HepG2 (cell line): ENCODE measurements at places on chromosomes 3 and 15.
A peak's percentile ranks its signal among the peaks of the same experiment; 100 is the strongest.

- no peaks in the 10 kb centered on the region for H3K36me3 ChIP-seq
- no peak overlapping the region for H3K27ac ChIP-seq
- no peaks in the 10 kb centered on the region for H3K4me1 ChIP-seq
- H3K4me3 ChIP-seq: no peak overlapping the region
- peaks cover 3% of the 10 kb centered on the region; the same call in 1 of the 2 replicates for H3K27me3 ChIP-seq
Observed at GRCh38 chr3:46453526-46454208, 11.0 kb downstream of the LTF start.

GRCh38 chr3:171142985-171143384 is 116.5 kb upstream of the SLC2A2 start:
- peaks cover under 1% of the 10 kb centered on the region; the same call in 1 of the 2 replicates for H3K4me1 ChIP-seq
- H3K27me3 ChIP-seq: no peaks in the 10 kb centered on the region
- no peak overlapping the region for H3K27ac ChIP-seq
- no peaks in the 10 kb centered on the region for H3K36me3 ChIP-seq
- DNase-seq: peak; percentile 45
- H3K4me3 ChIP-seq: no peak overlapping the region

DNA sequence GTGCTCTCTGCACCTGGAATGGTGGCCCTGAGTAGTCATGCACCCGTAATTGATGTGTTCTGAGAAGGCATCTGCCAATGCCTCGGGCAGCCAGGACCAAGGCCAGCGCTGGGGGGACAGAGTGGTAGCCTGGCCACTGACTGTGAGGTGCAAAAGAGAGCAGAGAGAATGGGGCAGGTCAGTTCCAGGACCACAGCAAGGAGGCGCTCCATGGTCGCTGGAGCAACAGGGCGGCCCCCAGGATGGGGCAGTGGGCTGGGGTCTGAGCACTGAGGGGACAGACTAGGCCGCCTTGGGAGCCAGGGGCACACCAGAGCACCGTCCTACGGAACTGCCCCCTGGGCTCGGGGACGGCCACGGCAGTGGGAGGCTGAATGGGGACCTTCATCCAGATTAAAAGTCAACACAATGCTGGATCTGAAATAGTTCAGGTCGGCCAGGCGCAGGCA is 48.3 kb upstream of the IQSEC1 start:
- H3K4me3 ChIP-seq: no peak overlapping the region
- H3K36me3 ChIP-seq: peaks cover 6% of the 10 kb centered on the region; the same call in 2 of the 3 replicates

- DNase-seq: no peak
- H3K4me3 ChIP-seq: no peak overlapping the region
- H3K36me3 ChIP-seq: no peaks in the 10 kb centered on the region
- H3K4me1 ChIP-seq: peaks cover 37% of the 10 kb centered on the region
- no peaks in the 10 kb centered on the region for H3K27me3 ChIP-seq
- H3K27ac ChIP-seq: no peak overlapping the region
Observed at GRCh38 chr15:74545086-74545485, 4.1 kb downstream of the ARID3B start.

- no peak for DNase-seq
- H3K4me3 ChIP-seq: no peak overlapping the region
- no peaks in the 10 kb centered on the region for H3K27me3 ChIP-seq
Observed at GRCh38 chr3:60504827-60505457, 746.3 kb downstream of the FHIT start.

DNA sequence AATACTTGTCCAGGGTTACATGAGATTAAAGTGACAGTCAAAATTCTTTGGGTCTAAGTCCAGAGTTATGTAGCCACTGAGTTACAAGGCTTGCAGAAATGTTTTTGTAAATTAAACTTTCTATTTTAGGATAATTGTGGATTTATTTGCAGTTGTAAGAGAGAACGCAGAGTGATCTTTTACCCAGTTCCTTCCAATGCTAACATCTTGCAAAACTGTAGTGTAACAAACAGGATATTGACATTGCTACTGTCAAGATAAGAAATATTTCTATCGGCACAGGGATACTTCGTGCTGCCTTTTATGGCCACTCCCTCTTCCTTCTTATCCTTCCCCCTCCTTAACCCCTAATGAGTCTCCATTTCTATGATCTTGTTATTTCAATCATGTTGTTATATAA is 1022.9 kb downstream of the MCTP2 start:
- DNase-seq: no peak
- no peaks in the 10 kb centered on the region for H3K27me3 ChIP-seq
- H3K27ac ChIP-seq: no peak overlapping the region

GRCh38 chr15:43238671-43239131 is 17.9 kb upstream of the EPB42 start:
- peak overlapping the region; percentile 35 for H3K4me3 ChIP-seq
- H3K36me3 ChIP-seq: no peaks in the 10 kb centered on the region
- no peak overlapping the region for H3K27ac ChIP-seq
- peak; percentile 7 for DNase-seq

DNA sequence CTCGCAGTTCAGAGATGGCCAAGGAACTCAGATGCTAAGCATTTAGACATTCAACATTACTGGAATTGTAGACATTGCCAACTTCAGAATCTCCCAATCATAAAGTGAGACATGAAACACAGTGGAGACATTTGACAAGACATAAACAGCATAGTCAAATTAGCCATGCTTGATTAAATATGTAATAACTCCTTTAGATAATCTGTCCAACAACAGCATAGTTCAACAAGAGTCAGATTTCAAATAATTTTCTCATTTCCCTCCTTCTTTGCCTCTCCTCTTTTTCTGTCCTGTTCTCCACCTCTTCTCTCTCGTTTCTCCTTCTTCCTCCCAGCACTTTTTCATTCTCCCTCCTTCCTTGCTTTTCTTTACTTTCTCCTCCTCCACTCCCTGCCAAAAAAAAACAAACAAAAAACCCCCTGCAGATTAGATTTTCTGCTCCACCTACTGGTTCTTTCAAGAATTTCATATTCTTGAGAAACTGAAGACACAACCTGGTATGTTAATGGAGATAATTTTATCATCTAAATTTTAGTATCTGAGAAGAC is 20.2 kb downstream of the CPOX start:
- no peak overlapping the region for H3K4me3 ChIP-seq
- H3K27ac ChIP-seq: no peak overlapping the region
- no peak for DNase-seq

DNA sequence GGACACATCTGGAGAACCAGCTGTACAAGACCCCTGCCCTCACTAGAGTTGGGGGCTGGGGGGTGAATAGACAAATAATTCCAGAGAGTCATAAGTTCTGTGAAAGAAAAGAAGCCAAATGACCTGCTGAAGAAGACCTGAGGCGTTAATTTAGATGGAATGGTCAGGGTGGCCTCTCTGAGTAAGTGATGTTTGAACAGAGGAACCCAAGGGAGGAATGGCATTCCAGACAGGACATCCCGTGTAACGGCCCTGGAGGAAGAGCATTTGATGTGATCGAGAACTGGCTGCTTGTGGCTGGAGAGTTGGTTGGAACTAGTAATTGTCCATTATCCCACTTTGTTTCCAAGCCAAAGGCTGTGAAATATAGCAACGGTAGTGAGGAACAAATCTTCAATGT is 1.7 kb downstream of the NR2C2 start:
- peak overlapping the region; percentile 67 for H3K27ac ChIP-seq
- H3K36me3 ChIP-seq: peaks cover 28% of the 10 kb centered on the region; the same call in 2 of the 3 replicates
- H3K4me1 ChIP-seq: peaks cover 39% of the 10 kb centered on the region
- DNase-seq: no peak
- H3K4me3 ChIP-seq: peak overlapping the region; percentile 80

- H3K36me3 ChIP-seq: no peaks in the 10 kb centered on the region; the same call in 2 of the 3 replicates
- H3K4me1 ChIP-seq: no peaks in the 10 kb centered on the region
Observed at GRCh38 chr15:57160823-57161560, 215.3 kb upstream of the CGNL1 start.

DNA sequence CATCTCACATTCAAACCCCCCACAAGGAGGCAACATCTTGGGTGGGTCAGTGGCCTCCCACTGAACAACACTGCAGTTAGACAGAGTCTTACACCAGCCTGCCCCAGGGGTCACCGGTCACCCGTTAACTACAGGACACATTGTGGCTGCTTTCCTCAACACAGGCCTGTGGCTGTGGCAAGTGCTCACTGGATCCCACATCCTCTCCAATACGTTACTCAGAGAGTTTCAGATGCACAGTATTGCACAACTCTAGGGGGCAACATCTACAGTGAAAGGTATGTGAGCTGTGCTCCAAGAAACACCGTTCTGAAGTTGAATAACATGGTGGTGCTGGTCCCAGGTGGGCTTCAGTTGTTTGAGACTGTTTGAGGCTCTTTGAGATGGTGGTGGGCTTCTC is 41.0 kb downstream of the CTDSPL start:
- H3K4me1 ChIP-seq: peaks cover 71% of the 10 kb centered on the region
- peaks cover 25% of the 10 kb centered on the region; the same call in 1 of the 3 replicates for H3K36me3 ChIP-seq
- no peaks in the 10 kb centered on the region for H3K27me3 ChIP-seq
- no peak overlapping the region for H3K4me3 ChIP-seq
- DNase-seq: no peak

GRCh38 chr15:77076323-77076915 is 5.5 kb upstream of the TSPAN3 start:
- H3K36me3 ChIP-seq: no peaks in the 10 kb centered on the region
- peaks cover 3% of the 10 kb centered on the region; the same call in 1 of the 2 replicates for H3K4me1 ChIP-seq
- no peaks in the 10 kb centered on the region; the same call in 1 of the 2 replicates for H3K27me3 ChIP-seq
- DNase-seq: no peak
- H3K4me3 ChIP-seq: no peak overlapping the region

- H3K27me3 ChIP-seq: no peaks in the 10 kb centered on the region
- peaks cover 57% of the 10 kb centered on the region for H3K4me1 ChIP-seq
- H3K4me3 ChIP-seq: no peak overlapping the region
- peak; percentile 56 for DNase-seq
- no peaks in the 10 kb centered on the region for H3K36me3 ChIP-seq
Observed at GRCh38 chr3:5022187-5022965, 43.1 kb downstream of the BHLHE40 start.

GRCh38 chr15:34241376-34242330 is 16.8 kb downstream of the EMC4 start:
- peak; percentile 34 for DNase-seq
- H3K4me3 ChIP-seq: no peak overlapping the region
- no peaks in the 10 kb centered on the region for H3K27me3 ChIP-seq

- no peaks in the 10 kb centered on the region for H3K36me3 ChIP-seq
- H3K4me3 ChIP-seq: no peak overlapping the region
- H3K4me1 ChIP-seq: peaks cover 5% of the 10 kb centered on the region
- peaks cover 35% of the 10 kb centered on the region; the same call in 2 of the 3 replicates for H3K27me3 ChIP-seq
- no peak for DNase-seq
Observed at GRCh38 chr3:134457376-134458074, 28.3 kb downstream of the ANAPC13 start.

GRCh38 chr15:68797191-68797590 is 23.5 kb downstream of the ANP32A start:
- no peaks in the 10 kb centered on the region for H3K27me3 ChIP-seq
- peaks cover 58% of the 10 kb centered on the region for H3K4me1 ChIP-seq
- H3K27ac ChIP-seq: no peak overlapping the region
- no peak overlapping the region for H3K4me3 ChIP-seq
- DNase-seq: no peak

DNA sequence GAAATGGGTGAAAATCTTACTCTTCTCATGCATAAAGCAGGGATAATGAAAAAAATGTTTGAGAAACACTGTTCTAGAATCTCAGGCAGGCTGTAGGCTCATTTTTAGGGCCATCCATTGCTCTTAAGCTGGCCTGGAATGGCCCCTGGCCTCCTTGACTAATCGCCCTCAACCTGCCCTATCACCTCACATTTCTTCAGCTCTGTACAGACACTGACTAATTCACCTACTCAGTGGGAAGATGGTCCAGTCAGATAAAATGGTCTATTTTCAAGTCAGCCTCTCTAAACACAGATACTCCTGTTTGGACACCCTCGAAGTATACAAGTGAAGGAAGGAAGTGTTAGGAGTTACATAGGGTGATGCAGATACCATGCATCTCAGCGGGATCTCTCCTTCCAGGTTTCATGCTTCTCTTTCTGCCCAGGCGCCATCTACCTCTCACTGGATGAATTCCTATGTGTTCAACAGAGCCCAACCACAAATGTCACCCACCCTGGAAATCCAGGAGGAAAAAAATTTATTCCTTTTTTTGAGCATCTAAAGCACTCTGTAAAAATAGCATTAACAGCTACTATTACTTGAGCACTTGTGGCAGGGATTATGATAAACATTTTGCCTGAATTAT is 12.1 kb downstream of the FMN1 start:
- no peak overlapping the region for H3K27ac ChIP-seq
- DNase-seq: no peak
- H3K4me1 ChIP-seq: no peaks in the 10 kb centered on the region; the same call in 1 of the 2 replicates
- H3K27me3 ChIP-seq: no peaks in the 10 kb centered on the region

DNA sequence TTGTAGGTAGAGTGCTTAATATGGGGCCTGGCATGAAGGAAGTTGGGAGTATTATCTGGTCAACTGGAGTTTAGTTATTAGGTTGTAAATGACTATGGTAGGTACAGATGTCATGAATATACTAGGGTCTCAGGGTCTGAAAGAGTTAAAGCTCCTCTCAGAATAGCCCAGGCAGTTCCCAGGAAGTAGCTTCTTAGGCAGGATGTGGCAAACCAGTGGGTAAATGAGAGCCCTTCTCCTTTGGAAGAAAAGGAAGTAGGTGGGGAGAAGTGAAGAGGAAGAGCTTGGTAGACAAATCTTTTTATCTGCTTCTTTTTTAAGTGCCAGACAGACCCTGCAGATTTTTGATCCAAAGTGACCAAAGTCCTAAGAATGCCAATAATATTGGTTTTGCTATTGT is 24.5 kb downstream of the MAP2K1 start:
- H3K4me1 ChIP-seq: peaks cover 37% of the 10 kb centered on the region
- H3K36me3 ChIP-seq: no peaks in the 10 kb centered on the region
- H3K4me3 ChIP-seq: no peak overlapping the region
- H3K27me3 ChIP-seq: no peaks in the 10 kb centered on the region

GRCh38 chr3:172321035-172321434 is 127.2 kb downstream of the GHSR start:
- no peak overlapping the region for H3K27ac ChIP-seq
- H3K4me3 ChIP-seq: no peak overlapping the region
- DNase-seq: peak; percentile 18
- H3K27me3 ChIP-seq: no peaks in the 10 kb centered on the region

DNA sequence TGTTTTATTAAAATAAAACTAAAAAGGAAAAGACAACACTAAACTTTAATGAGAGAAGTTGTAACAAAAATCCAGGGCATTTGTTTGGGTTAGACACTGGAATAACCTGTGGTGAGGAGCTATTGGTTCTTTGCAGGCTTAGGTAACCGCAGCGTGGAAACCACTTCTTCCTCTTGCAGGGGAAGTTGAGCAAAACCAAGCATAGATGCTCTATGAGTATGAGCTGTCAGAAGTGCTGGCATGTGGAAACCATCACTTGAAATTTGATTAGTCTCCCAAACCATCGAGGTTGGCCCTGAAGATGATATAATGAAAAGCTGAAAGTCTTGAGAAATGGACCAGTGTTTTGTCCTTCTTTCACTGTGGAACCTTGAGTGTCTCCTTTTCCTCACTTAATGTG is 127.1 kb upstream of the RBMS3 start:
- H3K27ac ChIP-seq: no peak overlapping the region
- no peak for DNase-seq
- H3K4me1 ChIP-seq: no peaks in the 10 kb centered on the region
- no peak overlapping the region for H3K4me3 ChIP-seq
- H3K27me3 ChIP-seq: no peaks in the 10 kb centered on the region
- no peaks in the 10 kb centered on the region for H3K36me3 ChIP-seq

GRCh38 chr3:99023590-99024192 is 122.2 kb upstream of the DCBLD2 start:
- no peaks in the 10 kb centered on the region for H3K4me1 ChIP-seq
- no peak overlapping the region for H3K4me3 ChIP-seq
- H3K36me3 ChIP-seq: no peaks in the 10 kb centered on the region
- peak; percentile 3 for DNase-seq
- H3K27me3 ChIP-seq: no peaks in the 10 kb centered on the region
